Immature natural killer cell (primary cell): ENCODE measurements at places on chromosomes 7 and 10.

- no peak for DNase-seq
These were observed 24.2 kb downstream of the SORBS1 start for GRCh38 chr10:95536894-95537541.

- no peak for DNase-seq
These were observed 58.9 kb downstream of the CALML3 start for GRCh38 chr10:5583525-5584175.

DNA sequence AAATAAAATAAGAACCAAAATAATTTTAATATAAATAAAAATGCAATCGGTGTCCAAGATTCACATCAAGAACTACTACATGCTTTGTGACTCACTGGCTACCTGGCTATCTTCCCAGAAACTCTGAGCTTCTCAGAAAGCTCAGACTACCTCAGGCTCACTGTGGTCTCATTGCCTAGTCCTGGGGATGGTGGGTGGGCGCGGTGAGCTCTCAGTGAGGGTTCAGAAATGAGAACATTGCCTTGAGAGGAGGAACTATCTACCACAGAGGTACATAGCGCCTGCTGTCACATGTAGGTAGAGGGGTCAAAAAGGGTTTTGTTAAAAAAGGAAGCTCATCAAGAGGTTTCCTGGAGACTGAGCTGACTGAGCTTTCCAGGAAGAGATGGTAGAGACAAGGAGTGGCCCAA is 108.0 kb downstream of the WDFY4 start:
- DNase-seq, result no peak

- no peak for DNase-seq
These were observed 491 bp upstream of the SH2D4B start for GRCh38 chr10:80537086-80537735.

DNA sequence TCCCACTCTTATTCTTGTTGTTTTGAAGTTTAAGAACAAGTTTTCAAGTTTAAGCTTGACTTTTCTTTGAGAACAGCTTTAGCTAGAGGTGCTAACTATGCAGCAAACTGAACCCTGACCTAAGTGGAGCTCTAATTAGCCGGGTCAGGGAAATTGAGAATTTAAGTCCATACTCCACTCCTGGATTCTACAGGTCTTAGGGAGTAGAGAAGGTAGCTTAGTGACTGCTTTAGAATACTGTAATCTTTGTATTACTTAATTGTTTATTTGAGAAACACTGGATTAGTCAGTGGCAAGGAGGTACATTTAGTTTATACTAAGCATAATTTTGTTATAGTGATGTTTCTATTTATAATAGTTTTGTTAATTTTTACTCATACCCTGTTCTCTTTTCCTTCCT is 74.6 kb upstream of the STRIP2 start:
- DNase-seq, result no peak

DNA sequence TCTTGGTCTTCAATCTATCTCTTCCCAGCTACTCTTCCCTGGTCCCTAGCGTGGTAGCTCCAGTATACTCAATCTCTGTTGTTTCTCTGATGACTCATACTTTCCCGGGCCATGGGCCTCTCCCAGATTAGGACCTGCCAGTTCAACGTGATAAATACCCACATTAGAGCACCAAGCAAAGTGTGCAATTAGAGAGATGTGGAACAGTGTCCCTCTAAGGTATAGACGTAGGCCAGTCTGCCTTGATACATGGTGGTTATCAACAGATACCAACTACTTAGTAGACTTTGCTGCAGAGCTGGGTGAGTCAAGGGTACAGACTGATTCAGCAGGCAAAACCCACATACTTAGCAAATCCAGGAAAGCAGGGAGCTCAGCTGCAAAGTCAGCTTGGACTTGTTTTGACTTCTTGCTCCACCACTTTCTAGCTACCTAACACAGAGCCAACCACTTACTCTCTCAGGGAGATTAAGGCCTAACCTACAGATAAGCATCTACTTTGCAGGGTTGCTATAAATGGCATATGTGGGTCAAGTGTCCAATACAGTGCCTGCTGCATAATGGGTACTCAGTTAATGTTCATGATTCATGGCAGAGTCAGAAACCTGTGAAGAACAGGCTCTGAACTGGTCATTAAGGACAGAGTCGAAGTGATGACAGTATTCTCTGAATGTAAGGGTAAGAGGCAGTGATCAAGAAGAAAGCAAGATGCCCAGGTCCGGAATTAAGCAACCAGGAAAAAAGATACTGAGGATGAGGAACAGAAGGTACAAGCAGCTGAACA is 176.1 kb downstream of the CHN2 start:
- DNase-seq, result no peak

DNA sequence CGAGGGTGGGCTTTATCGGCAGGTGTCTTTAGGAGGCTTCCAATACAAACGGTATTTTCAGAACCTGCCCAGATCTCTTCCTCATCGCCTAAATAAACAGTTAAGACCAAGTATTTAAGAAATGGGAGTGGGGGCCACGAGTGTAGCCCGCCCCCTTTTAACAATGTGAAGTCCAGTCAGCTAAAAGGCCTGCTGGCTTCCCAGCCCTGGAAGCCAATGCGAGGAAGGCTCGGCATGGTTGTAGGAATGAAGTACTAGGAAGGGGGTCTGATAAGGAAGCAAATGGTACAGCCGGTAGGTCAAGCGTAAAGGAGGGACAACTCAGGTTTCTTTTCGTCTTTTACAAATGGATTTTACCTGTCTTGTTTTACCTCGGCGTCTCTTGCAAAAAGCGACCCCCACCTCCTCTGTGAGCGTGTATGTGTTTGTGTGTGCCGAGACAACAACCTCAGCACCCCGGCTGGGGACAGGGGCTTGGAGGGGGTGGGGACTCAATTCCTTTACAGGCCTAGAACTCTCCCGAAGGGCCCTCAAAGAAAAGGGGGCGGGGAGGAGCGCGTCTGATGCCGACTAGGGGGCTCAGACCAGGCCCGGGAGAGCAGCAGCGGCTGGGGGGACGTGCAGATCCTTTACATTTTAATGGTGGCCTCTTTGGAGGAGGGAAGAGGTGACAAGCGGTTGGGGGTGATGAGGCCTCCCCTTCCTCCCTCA is 147.6 kb downstream of the GPR85 start:
- DNase-seq, result peak; percentile 2

DNA sequence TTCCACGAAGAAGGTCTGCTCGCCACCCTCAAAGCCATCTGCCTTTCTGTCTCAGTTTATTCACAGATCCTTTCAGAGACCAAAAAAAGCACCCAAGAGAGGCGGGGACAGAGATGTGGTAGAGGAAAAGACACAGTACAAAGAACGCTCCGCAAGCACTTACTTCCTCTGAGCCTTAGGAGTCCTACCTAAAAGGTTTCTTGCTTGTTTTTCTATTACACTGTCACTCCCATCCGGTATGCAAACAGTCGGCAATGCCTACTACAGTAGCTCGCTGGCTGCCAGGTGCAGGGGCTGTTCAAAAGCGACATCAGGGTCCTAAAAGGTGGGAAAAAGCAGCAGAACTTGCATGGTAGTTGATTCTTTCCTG is 816 bp downstream of the TECPR1 start:
- peak; percentile 24 for DNase-seq

GRCh38 chr10:47061776-47062175 is 150.5 kb downstream of the PTPN20 start:
- no peak for DNase-seq

- DNase-seq, result no peak
These were observed 16.7 kb downstream of the NOS3 start for GRCh38 chr7:151007469-151007898.

DNA sequence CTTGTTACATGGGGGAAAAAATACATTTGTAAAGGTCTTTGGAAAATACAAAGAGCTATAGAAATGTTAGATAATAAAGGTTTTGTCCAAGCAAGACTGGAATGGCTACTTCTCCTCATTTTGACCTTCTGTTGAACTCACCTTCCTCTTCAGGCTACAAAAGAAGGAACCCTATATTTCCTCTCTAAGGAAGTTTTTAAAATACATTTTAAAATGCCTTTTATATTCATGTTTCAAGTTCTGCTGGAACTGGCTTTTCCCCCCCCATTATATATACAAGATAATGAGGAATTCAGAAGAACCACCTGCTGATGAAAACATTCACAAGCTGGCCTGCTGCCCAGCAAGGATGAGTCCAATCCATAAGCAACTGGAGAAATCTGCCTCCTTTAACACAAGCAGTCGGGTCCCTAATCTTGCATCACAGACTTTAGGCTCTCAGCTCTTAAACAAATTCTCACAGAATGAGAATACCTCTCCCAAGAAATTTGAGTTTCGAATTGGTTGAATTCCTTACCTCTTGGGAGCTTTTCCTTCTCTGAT is 44.6 kb downstream of the MTERF1 start:
- no peak for DNase-seq

DNA sequence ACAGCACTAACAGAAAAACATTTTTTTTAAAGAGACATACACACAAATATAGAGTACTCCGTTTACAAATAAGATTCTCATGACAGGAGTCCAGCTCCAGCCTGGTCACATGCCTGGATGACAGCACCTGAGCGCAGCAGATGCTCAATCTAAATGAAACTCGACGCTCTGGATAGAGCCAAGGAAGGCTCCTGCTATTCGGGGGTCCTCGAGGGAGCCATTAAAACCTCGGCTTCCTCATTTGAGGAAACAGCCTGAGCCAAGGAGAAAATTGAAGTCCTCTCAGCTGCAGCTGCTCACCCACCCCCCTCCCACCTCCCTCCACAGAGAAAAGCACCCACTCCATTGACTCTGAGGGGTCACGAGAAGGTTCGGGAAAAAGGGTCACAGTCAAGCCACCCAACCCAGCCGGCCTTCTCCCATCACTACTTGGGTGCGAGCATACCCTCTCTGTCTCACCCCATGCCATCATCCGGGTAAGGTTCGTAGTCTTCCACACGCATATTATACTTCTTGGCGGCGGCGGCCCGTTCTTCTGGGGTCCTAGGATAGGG is 673 bp downstream of the NDUFB8 start:
- DNase-seq, result no peak

GRCh38 chr10:101063548-101064414 is 2.0 kb downstream of the KAZALD1 start:
- no peak for DNase-seq

- no peak for DNase-seq
These were observed 30.9 kb downstream of the AGR3 start for GRCh38 chr7:16850614-16851466.

DNA sequence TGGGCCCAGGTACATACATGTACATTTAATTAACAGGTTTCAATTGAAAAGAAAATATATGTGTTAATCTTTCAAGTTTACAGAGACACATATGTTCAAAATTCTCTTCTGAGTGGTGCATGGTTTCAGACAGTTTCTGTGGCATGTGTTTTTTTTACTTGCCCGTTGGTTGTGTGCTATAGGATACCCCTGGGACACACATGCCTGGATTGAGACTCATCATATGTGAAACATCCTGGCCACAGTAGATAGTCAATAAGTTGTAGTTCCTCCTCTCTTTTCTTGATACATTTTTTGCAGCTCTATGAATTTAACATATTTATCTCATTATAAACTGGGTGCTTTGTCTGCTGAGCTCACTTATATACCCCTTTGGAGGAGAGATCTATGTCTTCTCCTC is 207.8 kb upstream of the CTBP2 start:
- DNase-seq, result no peak

DNA sequence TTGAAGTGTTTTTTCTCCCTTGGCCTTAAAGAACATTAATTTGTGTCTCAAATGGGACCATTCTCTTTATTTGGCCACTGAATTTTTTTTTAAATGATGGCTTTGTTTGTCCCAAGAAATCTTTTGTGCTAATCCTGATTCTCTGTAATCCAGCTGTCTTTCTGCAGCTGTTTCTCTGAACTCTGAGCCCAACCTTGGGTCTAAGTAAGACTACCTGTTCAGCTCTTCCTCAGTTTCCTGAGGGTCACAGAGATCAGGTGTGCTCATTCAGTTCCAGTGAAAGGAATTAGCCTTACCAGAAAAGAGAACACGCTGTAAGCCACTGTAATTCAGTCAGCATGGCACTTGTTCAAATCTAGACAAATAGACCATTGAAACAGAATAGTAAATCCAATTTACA is 94.2 kb downstream of the ANKIB1 start:
- DNase-seq, result no peak

DNA sequence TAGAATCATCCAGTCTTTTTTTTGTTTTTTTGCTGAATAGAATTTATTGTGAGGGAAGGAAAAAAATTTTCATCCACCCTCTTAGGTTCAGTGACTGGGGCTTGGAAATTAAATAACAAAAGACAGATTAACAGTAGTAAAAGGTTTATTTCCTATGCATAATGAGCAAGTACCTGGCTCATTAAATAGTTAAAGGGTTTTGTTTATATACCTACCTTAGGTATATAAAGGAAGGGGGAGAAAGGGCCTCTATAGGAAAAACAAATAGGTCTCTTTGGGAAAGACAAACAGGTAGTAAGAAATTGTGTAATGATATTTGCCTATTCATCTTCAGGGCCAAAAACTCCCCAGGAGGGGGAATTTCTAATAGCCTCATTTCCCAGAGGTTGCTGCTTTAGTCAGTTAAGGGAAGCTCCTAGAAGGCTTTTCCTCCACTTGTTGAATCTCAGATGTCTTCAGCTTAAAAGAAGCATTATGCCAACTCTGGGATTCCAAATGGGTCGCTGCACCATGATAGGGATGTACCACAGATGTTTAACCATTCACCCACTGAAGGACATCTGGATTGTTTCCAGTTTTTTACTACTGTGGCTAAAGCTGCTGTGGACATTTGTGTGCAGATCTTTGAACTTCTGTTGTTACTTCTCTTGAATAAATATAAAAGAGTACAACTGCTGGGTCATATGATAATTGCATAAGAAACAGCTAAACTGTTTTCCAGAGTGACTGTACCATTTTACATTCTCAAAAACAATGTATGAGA is 11.3 kb downstream of the ACADSB start:
- no peak for DNase-seq

DNA sequence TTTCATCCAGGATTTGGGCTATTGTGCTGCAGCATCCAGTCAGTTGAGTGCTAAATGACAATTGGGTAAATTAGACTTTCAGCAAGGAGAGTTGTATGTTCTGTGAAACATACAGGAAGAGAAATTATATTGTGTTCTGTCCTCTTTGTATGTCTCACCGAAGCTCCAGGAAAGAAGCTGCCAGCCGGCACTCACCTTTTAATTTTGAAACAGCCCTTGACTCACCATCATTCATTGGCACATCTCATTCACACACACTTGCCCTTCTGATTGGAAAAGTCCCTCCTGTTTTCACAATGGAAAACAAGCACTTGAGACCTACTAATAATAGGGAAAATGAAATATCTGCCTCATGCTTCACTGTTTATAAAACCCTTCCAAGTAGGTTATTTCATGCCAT is 495.6 kb downstream of the RPS24 start:
- DNase-seq, result no peak
